ENCODE measurements at places on chromosomes 6 and 20. TPM values are rescaled to one million over a fixed set of nuclear protein-coding genes. Genes with fewer than 3 reads are reported as not detected.

MRPS10 gene
- 35.1 TPM for total RNA-seq

CCDC170 gene
- total RNA-seq: 0.10 TPM

NFYA gene
- total RNA-seq: 28.2 TPM

CALHM5 gene
- 4.8 TPM for total RNA-seq

MARCKS gene
- 325 TPM for total RNA-seq

TEAD3 gene
- total RNA-seq: 1.8 TPM

BMP6 gene
- 123 TPM for total RNA-seq

TBC1D22B gene
- 16.7 TPM for total RNA-seq

PIM1 gene
- total RNA-seq: 10.6 TPM

DCDC2 gene
- total RNA-seq: 23.2 TPM

AGPAT1 gene
- total RNA-seq: 58.8 TPM

C4B gene
- 1.3 TPM for total RNA-seq

BTNL2 gene
- total RNA-seq: not detected

ETV7 gene
- total RNA-seq: 2.7 TPM

SULF2 gene
- 1,185 TPM for total RNA-seq

AGER gene
- 6.1 TPM for total RNA-seq

ERVFRD-1 gene
- total RNA-seq: 2.5 TPM

MACROD2 gene
- total RNA-seq: 0.76 TPM

ASIP gene
- total RNA-seq: not detected

AGPAT4 gene
- total RNA-seq: 11.4 TPM

RHAG gene
- not detected for total RNA-seq

SLC17A1 gene
- total RNA-seq: not detected

SLC22A3 gene
- 0.70 TPM for total RNA-seq

CDSN gene
- not detected for total RNA-seq
